ENCODE measurements at places on chromosomes 2 and 18.

DNA sequence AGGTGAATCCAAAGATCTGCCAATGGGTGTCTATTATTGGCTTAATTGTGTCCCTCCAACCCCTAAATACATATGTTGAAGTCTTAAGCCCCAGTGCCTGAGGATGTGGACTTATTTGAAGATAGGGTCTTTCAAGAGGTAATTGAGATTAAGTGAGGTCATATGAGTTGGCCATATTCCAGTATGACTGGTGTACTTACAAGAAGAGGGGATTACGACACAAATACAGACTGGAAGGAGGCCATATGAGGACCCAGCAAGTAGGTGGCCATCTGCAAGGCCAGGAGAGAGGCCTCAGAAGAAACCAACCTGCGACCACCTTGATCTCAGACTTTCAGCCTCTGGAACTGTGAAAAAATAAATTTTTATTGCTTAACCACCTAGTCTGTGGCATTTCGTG lies 121.1 kb upstream of the FN1 start:
- no peak for DNase-seq

DNA sequence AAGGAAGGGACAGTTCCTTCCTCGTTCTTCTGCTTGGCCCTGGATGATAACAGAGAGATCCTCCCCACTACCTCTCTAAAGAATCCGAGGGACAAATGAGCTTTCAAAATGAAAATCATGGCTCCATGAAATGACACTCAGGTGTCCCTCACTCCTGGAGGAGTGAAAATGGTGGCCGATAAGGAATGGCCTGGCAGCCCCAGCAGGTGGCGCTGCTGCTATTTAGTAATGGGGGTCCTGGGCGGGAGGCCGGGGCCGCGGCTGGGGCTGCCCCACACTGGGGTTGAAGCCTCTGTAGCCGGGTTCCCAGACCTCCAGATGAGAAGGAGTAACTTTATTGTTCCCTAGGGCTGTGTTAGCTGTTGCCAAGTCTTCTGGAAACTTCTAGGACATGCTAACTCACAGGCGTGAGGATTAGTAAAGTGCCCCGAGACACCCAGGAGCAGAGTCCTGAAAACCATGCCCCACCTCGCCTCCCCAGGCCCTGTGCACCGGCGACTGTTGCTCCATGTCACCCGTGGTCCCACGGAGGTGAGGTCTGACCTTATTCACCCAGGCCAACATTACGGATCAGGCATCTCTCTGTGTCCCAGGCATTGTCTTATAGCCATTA lies 138.0 kb downstream of the CTIF start:
- DNase-seq, result peak; percentile 7

GRCh38 chr2:96684883-96685576 lies 42.5 kb downstream of the FER1L5 start:
- DNase-seq, result no peak

GRCh38 chr2:118530976-118531375 lies 316.5 kb downstream of the EN1 start:
- DNase-seq, result no peak

GRCh38 chr2:143514413-143514812 lies 385.2 kb downstream of the ARHGAP15 start:
- no peak for DNase-seq

GRCh38 chr2:37149626-37150322 lies 7.0 kb downstream of the EIF2AK2 start:
- no peak for DNase-seq

DNA sequence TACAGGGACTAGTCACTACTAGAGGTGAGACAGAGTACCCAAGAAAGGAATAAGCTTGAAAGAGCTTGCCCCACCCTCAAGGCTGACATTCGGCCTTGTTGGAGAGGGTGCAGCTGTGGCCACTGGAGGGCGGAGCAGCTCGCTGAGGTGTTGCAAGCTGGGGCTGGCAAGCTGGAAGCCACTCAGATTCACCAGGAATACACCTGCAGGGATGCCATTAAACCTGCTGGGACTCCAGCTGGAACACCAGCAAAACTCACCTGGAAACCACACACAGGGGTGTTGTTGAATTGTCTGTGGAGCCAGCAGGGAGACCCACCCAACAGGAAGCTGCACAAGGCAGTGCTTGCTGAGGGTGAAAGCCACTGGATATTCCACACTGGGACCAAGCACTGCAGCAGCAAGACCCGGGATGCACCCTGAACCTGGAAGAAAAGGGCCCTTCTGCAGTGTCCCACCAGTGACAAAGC lies 26.1 kb downstream of the KCTD18 start:
- no peak for DNase-seq

DNA sequence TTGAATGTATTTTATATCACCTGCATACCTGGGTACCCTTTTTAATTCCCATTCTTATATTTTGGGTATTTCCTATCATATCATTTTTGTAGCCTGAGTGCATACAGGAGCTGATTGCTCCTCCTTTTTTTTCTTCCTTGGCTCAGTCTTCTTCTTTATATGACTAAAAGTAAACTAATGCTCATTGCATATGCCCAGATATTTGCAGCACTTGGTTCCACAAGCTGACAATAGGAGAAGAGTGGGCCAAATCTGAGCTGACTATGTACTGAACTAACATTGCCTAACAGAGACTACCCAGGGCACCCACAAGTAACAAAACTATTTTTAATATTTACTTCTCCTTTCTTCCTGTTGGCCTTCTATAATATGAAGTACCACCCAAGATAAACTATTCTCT lies 131.7 kb upstream of the SPOPL start:
- DNase-seq, result no peak

- no peak for DNase-seq
These were observed 18.5 kb downstream of the ITGA6 start for GRCh38 chr2:172445851-172446250.

- peak; percentile 37 for DNase-seq
These were observed 2.2 kb downstream of the ITM2C start for GRCh38 chr2:230866756-230867523.

- no peak for DNase-seq
These were observed 74.2 kb upstream of the MC4R start for GRCh38 chr18:60446821-60447220.

DNA sequence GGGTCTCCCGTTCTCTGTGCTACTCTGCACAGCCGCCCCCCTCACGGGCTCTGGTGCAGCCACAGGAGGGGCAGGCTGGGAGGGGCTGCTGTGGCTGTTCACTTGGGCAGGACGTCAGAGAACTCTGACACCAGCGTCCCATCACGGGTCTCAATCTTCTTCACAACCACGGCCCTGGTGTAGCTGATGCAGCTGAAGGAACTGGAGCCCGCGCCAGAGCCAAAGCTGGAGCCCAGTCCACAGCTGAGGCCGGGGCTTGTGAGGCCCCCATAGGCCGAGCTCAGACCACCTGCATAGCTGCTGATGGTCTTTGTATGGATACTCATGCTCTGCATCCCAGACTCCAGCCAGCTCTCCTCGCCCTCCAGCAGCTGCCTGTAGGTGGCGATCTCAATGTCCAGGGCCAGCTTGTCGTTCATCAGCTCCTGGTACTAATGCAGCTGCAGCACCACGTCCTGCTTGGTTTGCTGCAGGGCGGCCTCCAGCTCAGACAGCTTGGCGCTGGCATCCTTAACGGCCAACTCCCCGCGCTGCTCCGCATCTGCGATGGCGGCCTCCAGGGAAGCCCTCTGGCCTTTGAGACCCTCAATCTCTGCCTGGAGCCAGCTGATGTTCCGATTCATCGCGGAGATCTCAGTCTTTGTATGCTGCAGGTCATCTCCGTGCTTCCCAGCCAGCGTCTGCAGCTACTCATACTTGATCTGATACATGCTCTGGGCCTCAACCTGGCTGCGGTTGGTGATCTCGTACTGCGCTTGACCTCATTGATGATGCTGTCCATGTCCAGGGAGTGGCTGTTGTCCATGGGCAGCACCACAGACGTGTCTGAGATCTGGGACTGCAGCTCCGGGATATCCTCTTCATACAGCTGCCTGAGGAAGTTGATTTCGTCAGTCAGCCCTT lies 7.4 kb upstream of the DUSP19 start:
- DNase-seq, result no peak

DNA sequence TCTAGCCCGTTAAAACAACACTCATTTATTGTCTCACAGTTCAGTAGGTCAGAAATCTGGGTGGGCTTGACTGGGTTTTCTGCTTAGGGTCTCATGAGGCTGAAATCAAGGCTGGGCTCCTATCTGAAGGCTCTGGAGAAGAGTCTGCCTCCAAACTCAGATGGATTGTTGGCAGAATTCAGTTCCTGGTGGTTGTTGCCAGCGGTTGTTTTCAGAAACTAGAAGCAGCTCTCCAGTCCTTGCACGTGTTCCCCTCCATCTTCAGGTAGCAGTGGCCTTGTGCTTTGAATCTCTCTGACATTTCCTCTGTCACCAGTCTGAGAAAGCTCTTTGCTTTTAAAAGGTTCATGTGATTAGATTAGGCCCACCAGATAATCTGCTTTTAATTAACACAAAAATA lies 20.1 kb upstream of the FN1 start:
- no peak for DNase-seq

GRCh38 chr2:4098137-4098536 lies 394.8 kb downstream of the DCDC2C start:
- DNase-seq, result no peak

DNA sequence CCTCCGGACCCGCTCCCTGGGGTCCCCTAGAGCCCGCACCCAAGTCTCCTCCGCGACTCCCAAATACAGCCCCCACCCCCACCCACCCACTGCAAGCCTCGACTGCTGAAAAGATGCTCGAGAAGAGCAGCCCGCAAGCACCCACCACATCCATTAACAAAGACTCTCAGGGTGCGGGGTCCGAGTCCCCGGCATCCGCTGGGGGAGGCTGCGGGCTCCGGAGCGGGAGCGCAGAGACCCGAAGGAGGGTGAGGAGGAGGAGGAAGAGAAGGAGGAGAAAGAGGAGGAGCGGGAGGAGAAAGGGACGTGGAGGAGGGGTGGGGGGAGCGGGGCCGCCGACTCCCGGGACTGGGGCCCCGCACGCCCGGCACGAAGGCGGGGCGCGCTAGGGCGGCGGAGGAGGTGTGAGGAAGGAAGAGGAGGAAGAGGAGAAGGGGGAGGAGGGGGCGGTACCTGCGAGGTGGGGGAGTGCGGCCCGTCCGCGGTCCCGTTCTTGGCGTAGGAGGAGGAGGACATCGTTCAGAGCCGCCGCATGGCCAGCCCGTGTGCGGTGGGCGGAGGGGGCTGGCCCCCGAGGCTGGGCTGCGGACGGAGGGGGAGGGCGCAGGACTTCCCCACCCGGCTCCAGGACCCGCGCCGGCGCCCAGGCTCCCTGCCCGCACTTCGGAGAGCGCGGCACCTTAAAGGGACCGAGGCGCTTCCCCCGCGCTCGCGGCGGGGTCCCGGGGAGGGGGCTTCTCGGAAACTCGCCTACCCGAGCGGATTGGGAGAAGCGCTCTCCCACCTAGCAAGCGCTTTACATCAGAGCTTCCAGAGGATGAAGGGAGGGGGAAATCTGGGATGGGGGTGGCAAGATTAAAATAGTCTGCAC lies at the start of gene CACNB4:
Gene CACNB4, minus strand, starts transcription at position 549 of the 871 bp plus-strand sequence.
- DNase-seq, result no peak

DNA sequence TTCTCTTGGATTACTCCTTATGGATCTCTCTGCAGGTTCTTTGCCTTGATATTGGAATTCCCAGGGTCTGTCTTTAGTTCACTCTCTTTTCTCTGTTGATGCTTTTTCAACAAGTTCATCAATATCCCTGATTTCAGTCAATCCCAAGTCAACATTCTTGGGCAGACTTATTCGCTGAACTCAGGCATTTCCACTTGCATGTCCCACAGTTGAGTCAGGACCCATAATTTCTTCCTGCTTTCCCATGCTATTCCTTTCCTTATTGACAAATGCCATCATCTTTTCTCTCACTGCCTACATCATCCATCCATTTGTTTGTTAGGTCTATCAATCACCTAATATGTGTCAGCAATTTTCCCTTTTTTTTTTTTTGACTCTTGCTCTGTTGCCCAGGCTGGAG lies 11.6 kb downstream of the GPD2 start:
- no peak for DNase-seq

DNA sequence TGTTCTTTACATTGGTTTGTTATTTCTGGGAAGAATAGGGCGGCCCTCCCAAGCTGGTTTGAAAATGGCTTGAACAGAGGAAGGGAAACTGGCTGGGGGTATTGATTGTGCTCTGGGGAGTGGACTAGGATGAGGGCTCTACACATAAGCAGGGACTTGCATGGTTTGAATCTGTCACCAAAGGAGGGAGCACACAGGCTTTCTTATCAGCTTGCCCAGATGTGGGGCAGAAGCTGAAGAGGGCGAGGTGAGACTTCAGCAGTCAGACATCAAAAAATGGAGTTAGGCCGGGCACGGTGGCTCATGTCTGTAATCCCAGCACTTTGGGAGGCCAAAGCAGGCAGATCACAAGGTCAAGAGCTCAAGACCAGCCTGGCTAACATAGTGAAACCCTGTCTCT lies 7.2 kb upstream of the RAB12 start:
- no peak for DNase-seq

GRCh38 chr18:32310774-32311173 lies 120.9 kb downstream of the MEP1B start:
- DNase-seq, result no peak

DNA sequence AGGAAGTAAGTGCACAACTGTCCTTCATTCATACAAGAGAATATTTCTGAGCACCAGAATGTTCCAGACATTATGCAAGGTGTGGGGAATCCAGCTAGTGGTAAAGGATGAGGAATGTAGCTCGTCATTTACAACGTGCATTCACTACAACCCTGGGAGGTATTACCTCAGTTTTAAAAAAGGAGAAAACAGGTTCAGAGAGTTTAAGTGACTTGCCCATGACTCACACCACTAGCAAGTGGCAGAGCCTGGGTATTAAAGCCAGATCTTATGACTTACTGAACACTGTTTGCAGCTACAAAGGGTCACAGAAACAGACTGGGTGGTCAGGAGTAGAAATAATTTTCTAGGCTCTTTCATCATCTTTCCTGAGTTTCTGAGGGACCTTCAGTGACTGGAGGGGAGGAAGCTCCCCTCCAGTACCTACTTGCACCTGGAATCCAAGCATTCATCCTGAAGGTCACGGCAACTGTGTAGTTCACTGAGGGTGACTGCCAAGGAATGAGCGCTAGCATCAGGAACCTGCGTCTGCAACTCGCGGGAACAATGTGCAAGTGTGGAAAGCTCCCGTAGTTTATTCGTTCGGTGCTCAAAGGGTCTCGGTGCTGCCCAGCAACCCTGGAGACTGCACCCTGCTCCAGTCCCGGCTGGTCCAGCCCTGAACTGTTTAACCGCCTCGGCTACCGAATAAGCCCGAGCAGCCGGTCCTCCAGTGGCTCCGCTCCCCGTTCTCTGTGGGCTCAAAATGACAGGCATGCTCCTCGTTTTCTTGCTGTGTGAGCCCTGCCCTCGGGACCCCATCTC lies 647 bp downstream of the CCDC121 start:
- peak; percentile 94 for DNase-seq

- no peak for DNase-seq
These were observed 10.4 kb upstream of the DOCK10 start for GRCh38 chr2:225052703-225053102.

GRCh38 chr2:141555876-141556470 lies 574.8 kb downstream of the LRP1B start:
- DNase-seq, result no peak

- DNase-seq, result no peak
These were observed 456.8 kb downstream of the MTX2 start for GRCh38 chr2:176725873-176726645.

- peak; percentile 25 for DNase-seq
These were observed 128.2 kb upstream of the CXCR4 start for GRCh38 chr2:136246086-136246669.

DNA sequence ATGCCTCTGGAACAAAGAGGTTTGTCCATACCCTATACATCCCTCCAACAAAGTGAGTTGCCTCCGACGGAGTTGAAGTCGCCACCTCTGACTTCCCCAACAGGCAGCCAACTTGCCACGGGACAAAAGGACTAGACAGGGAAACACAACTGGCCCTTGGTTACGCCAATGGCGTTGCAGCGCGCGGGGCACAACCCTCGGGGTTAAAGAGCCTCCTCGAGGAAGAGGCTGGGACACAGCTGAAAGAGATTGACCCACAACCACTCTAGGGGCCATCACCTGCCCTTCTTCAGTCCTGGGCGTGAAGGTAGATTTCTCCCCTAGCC lies 545 bp downstream of the GTF3C2 start:
- DNase-seq, result peak; percentile 36
